ENCODE measurements at places on chromosomes 11 and 22.

DNA sequence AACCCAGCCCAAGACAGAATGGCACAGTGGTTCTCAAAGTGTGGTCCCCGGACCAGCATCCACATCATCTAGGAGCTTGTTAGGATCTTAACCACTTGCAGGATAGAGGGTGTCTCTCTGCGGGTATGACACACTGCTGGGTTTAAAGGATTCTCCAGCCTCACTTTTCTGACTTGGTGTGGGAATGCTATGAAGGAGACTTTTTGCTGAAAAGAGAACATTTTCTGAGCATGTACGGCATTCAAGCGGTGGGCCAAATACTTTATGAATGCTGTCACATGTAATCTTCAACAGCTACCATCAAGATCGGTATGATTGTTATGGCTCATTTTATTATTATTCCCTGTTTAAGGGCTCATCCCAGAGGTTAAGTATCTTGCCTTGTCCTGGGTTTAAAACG, 1.8 kb upstream of the CD82 start:
- DNase-seq = no peak

DNA sequence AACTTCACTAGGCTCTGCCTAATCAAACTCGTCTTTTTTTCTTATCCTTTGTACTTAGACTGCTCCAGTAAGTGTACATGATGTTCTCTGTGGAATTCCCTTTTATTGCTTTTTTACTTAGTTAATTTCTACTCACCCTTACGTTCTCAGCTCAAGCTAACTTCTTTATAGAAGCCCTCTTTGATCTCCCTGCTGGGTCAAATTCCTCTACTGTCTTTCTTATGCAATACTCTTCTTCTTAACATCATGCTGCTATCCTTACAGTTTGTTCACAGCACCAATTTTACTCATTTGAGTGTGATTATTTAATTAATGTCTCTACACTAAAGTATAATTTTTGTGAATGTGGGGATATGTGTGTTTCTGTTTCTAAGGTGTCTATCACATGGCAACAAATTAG, 498.3 kb downstream of the CNTN5 start:
- no peak for DNase-seq

- DNase-seq = peak; percentile 87
These were observed at the start of gene SSRP1 for GRCh38 chr11:57335343-57336110. Gene SSRP1 (minus strand): TSS chr11:57335892. CDS start chr11:57335121, 771 bp downstream.

DNA sequence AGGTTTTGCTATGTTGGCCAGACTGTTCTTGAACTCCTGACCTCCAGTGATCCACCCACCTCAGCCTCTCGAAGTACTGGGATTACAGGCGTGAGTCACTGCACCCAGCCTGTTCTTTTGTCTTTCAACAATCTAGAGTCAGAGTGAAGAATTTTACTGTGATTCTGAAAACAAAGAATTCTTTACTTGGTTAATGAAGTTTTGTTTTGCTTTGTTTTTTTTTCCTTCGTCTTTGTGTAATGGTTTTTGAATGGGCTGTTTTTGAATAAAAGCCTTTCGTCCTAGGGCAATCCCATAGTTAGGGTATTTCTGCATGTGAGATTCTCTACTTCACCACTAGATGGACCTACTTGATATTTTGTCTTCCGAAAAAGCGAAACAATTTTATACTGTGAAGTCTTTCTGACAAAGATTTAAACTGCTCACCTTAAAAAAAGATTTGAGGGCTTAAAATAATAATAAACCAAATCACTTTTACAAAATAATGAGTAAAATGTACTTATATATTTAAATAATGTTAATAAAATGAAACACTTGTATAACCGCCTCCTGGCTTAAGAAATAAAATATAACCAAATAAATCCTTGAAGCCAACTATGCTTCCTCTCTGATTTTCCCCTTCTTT, 43.4 kb upstream of the SC5D start:
- peak; percentile 29 for DNase-seq

DNA sequence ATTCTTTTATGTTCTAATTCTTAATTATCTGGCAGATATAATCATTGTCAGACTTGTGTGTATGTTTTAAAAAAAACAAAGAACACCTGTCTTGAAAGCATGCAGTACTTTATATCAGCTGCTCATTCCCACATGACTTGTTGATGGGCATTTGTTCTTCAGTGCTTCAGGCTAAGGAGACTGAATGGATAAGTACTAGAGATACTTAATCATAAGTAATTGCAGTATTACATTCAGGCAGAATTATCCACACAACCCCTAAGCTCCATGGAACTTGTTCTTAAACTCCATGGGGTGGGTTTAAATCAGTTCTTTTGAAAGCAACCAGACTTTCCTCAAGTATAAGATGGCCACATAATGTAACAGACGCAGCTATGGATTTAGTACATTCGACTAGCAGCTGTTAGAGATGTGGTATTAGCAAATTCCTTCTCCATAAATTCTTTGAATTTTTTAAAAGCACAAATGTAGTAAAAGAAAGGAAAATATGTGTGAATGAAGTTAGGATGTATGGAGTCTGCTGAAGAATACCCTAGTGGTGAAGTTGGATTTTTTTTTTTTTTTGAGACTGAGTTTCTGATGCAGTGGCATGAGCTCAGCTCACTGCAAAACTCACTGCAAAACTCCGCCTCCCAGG, 3.0 kb downstream of the JAM3 start:
- DNase-seq = no peak

- DNase-seq = no peak
These were observed 18.3 kb upstream of the CLMP start for GRCh38 chr11:123213307-123213771.

GRCh38 chr22:30665786-30666185, 1.9 kb downstream of the DUSP18 start:
- no peak for DNase-seq

GRCh38 chr11:38226684-38227083, 1628.6 kb upstream of the RAG2 start:
- no peak for DNase-seq

DNA sequence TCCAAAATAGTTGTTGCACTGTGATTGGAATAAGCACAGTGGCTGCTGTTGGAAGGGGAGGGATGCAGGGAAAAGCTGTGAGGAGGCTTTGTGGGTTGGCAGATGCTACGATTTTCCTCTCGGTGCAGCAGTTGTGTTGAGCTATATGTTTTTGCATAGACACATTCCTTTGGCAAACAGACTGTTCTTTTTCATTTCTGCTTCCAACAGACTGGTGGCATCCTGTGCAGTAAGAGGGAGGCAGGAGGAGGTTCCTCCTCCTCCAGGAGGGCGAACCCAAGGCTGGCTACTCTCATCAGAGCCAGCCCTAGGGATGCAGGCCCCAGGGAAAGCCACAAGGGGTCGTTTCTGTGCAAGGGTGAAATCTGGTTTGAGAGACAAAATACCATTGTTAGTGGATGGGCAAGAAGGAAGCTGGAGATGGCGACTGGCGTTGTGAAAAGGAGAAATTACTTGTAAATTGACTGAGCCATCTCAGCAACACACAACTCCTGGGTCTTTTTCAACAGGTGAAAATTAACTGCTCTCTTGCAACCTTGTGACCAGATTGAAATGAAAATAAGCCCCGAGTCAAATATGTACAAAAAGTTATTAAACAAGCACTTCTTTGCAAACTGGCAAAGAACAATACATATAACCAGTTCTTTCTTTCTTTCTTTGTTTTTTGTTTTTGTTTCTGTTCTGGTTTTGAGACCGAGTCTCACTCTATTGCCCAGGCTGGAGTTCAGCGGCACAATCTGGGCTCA, 26.5 kb upstream of the UBASH3B start:
- DNase-seq = peak; percentile 73

DNA sequence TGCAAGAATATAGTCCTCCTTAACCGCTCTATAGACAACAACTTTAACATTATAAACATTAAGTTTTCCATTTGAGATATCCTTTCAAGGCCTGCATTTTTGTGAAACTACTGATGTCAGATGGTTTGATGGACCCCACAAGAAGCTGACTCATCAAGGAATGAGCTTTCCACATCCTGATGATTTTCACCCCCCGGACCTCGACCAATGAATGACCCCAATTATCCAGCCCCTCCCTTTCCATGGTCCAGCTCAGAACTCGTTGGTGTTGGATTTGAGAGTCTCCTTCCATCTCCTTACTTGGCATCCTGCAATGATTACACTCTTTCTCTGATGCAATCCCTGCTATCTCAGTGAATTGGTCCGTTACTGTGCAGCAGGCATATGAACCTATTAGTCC, 31.8 kb upstream of the GUCY1A2 start:
- no peak for DNase-seq

GRCh38 chr11:66450560-66450959, 11.9 kb upstream of the MRPL11 start:
- DNase-seq = no peak

GRCh38 chr11:110305169-110306018, 9.0 kb upstream of the RDX start:
- DNase-seq = no peak

GRCh38 chr22:47624252-47625012, 862.0 kb downstream of the TBC1D22A start:
- no peak for DNase-seq

DNA sequence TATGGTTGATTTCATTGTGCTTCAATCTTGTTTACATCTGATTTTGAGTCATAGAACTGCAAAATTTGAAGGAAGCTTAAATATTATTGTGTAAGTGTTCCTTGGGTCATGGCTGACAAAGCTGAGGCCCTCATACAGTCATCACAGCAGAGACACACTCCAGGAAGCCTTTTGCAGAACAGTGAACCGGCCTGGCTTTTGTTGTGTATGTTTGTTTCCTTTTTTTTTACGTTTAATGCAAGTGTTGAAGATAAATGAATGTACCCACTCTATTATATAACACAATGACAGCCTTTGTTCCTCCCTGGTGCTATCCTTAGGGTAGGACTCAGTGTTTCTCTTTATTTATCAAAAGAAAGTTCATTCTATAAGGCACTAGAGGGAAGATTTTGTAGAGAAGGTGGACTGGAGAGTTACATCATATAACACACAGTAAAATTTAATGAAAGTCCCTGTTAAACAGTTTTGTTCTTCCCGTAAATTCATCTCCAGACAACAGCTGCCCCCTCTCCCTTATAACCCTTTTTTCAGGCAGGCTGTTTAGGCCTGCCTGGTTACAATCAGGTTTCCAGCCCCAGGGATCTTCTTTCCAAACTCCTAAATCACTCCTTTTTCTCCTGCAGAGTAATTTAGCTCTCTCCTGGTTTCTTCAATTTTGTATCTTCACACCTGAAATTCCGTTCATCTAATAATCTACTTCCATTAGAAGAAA, 34.3 kb upstream of the CSTF3 start:
- DNase-seq = no peak

DNA sequence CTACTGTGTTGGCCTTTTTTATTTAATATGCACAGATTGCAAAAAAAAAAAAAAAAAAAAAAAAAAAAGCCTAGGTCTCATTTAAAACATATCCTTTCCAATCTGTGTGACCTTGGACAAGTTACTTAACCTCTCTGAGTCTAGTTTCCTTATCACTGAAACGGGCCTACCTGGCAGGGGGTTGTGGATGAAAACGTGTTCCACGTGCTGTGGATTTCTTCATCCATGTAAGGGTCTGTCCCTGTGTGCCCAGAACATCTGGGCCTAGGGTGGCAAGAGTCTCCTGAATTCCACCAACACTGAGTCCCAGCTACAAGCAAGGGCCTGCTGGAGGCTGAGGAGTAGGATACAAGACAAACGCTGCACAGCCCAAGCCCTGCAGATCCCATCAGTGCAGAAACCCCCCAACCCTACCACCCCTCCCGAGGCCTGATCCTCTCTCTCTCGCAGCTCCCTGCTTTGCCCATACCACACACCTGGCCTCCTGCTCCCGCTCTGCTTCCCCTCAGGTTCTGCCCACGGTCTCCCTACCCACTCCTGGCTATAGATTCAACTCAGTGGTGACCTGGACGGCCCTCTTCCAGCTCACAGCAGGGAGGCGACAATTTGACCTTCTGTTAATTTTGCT, 4.7 kb upstream of the GNAZ start:
- no peak for DNase-seq

GRCh38 chr11:37402663-37403062, 804.6 kb upstream of the RAG2 start:
- no peak for DNase-seq

DNA sequence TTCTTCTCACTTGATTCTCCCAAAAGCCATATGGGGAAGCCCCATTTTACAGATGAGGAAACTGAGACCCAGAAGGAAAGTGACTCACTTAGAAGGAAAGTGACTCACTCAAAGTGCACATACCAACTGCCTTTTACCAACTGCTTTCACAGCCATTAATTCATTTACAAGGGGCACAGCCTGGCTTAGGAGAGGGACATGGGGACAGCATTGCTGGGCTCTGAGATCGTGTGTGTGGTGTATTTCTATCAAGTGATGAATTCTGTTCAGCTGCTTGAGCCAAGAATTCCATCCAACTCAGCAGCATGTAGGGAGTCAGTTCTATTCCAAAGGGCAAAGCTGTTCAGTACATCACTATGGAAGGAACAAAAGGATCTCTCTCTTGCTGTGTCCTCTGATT, 23.5 kb upstream of the PAK1 start:
- no peak for DNase-seq

DNA sequence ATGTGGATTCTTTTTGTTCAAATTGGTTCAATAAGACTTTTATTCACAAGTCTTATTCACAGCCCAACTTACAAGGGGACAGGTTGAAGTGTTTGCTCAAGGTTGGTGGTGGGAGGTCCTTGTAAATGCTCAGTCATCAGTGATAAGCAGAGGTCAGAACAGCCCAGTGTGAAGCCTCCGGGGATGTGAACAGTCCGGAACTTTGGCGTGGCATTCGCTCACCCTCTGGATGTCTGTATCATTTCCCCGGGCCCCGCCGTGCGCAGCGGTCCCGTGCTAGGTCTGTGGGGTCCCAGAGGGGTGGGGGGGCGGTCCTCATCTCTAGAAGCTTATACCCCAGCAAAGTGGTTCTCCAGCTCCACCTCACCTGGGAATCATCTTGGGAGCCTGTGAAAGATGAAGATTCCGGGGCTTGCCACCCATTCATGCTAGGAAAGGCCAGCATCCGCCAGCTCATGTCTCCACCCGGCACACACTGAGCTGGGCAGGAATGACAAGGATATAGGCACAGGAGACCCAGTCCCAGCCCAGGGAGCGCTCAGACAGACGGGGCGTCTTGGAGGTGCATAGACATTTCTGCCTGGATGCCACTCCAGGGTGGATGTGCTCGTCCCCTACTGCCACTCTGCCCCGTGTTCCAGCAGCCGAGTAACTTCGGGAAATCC, 327.5 kb downstream of the TBC1D22A start:
- no peak for DNase-seq

GRCh38 chr11:26621132-26621531, 49.1 kb upstream of the MUC15 start:
- DNase-seq = no peak

DNA sequence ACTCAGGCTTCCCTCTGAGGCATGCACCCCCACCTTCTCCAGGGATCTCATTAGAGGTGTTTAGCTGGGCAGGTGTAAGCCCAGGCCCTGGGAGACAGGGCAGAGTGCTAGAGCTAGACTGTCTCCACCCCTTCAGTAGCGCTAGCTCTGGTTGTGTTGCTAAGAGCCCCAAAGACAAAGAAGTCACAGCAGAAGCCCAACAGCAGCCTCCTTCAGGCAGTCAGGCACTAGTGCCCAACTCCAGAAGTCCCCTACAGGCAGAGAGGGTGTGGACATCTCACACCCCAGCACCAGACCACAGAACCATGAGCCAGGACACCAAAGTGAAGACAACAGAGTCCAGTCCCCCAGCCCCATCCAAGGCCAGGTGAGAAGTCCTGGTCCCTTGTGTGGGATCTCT, at the start of gene CNGA4:
Gene CNGA4, plus strand, starts transcription at position 188 of the 400 bp plus-strand sequence. Its CDS starts 118 bp downstream, at position 306.
- DNase-seq = no peak

- DNase-seq = no peak
These were observed 1060.7 kb downstream of the FAM181B start for GRCh38 chr11:81673001-81673400.
